ENCODE measurements at places on chromosomes 2 and 18.

DNA sequence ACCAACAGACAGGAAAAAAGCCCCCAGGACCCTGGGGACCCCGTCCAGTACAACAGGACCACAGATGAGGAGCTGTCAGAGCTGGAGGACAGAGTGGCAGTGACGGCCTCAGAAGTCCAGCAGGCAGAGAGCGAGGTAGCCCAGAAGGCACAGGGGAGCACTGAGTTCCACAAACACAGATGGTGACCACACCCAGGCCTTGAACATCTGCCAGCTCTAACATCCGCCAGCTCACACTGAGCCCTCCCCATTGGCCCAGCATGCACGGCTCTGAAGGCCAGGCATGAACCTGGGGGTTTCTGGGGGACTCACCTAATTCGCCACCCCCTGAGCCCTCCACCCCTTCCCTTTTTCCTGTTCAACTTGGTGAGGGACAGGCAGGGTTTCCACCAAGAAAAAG, 25.6 kb upstream of the PRLH start:
- no peak for DNase-seq

- no peak for DNase-seq
Observed at GRCh38 chr2:40445467-40445866, 6.4 kb downstream of the SLC8A1 start.

DNA sequence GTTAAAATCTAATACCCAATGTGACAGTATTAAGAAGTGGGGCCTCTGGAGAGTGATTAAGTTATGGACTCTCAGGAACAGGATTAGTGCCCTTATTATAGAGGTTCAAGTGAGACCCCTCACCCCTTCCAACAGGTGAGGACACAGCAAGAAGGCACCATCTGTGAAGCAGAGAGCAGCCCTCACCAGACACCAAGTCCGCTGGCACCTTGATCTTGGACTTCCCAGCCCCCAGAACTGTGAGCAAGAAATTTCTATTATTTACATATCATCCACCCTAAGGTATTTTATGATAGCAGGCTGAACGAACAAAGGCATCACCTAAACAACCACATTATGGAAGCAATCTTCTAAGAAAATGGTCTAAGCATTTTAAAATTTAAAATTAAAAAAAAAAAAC, 59.0 kb downstream of the HDAC4 start:
- no peak for DNase-seq

DNA sequence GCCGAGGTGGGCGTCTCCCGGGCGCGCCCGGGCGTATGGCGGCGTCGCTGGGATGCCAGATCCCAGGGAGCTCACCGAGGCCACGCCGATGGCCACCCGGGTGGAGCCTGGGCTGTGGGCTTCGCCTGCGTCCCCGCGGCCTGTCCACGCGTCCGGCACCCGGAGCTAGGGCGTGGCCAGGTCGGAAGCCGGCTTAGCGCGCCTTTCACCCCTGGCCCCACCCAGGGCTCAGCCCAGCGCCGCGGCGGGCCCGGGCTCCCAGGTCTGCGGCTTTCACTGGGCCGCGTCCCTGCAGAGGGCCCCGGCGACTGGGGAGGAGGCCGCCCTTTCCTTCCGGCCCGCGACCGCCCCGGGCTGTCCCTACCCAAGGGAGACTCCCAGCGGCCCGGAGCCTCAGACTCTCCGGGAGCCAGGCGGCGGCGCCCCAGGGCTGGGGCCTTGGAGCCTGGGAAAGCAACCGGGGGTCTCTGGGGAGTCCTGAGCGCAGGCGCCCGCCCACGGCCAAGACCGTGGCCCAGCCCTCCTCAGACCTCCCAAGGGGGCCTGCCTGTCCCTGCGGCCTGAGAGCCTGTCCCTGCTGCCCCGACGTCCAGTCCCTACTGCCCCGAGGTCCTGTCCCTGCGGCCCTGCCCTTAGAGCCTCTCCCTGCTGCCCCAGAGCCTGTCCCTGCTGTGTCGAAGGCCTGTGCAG, 36.3 kb upstream of the ITM2C start:
- no peak for DNase-seq

GRCh38 chr2:200498402-200499162, 11.3 kb downstream of the KCTD18 start:
- no peak for DNase-seq

- DNase-seq = no peak
Observed at GRCh38 chr18:63087421-63088230, 231.9 kb downstream of the BCL2 start.

GRCh38 chr2:82853299-82853698, 1605.8 kb downstream of the SUCLG1 start:
- no peak for DNase-seq

DNA sequence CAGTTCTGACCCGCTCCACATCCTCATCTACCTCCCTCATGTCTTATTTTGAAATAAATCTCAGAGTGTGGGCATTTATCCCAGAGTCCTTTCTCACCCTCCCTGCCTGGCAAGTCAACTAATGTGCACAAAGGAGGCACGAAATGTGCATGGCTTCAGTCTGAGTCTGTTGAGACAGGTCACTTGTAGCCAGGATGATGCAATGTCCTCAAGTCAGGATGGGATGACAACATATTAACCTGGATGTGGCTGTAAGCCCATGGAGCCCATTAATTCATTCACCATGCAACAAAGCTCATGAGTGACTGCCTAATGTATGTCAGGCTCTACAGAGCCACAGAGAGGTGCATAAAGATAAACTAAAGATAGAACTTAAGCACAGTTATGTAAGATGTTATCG, 34.5 kb downstream of the KCNG3 start:
- DNase-seq = no peak

GRCh38 chr2:205464681-205465080, 217.6 kb upstream of the NRP2 start:
- DNase-seq = no peak

- no peak for DNase-seq
Observed at GRCh38 chr2:113070606-113070975, 2.8 kb downstream of the IL1F10 start.

DNA sequence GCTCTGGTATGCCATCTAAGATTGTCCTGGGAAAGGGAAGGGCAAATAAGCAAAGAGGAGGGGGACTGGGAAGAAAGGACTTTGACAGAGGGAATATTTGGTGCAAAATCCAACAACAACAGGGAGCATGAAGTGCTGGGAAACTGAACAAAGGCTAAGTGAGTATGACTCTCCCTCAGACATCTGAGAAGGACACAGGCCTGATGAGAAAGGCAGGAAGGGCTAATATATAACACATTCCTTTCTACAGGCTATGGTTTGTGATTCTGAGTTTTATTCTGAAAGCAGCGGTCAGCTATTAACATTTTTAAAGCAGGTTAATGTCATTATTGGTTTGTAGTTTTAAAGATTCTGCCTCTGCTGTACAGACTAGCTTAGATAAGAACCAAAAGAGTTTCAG, 1579.5 kb downstream of the LRP1B start:
- no peak for DNase-seq

Measured in nephron progenitor cell (in vitro differentiated cells).